Omental fat pad (tissue), 4 donors: ENCODE measurements at places on chromosomes 2 and 18.

DNA sequence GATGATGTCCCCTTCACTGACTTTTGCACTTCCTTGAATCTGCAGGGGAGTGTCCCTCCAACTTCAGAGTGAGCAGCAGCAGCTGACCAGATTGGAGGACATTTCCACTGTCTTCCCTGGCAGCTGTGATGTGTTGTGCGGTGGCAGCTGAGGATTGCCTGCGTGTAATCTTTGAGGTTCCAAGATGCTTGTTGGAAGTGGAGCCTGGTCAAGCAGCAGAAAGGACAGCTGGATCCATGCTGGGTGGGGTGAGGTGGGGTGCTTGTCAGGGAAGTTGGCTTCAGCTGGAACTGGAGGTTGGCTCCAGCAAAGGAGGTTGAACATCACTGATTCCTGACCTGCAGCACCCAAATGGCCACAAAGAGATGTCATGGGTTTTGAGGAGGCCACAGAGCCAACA lies 64.8 kb downstream of the ST3GAL5 start:
- DNase-seq: no peak

DNA sequence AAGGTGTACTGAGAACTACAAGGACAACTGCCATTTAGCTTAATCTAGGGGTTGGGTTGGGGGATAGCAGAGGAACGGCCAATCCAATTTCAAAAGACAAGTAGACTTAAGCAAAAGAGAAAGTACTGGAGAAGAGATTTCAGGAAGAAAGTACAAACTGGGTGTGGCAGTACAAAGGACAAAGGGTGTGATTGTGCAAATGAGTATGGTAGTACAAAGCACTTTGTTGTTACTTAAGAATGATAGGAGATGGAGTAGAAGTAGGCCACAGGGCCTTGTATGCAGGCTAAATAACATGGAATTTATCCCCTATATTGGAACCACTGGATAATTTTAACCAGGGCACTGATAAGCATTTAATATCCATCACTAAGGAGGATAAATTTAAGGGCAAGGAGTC lies 4.7 kb upstream of the ORC2 start:
- DNase-seq: no peak

- DNase-seq: no peak
These were observed 123.0 kb downstream of the SPTBN1 start for GRCh38 chr2:54579061-54579681.

GRCh38 chr2:174748948-174749347 lies 15.3 kb downstream of the CHRNA1 start:
- no peak for DNase-seq

- no peak for DNase-seq
These were observed 25.9 kb upstream of the RFX8 start for GRCh38 chr2:101500860-101501259.

DNA sequence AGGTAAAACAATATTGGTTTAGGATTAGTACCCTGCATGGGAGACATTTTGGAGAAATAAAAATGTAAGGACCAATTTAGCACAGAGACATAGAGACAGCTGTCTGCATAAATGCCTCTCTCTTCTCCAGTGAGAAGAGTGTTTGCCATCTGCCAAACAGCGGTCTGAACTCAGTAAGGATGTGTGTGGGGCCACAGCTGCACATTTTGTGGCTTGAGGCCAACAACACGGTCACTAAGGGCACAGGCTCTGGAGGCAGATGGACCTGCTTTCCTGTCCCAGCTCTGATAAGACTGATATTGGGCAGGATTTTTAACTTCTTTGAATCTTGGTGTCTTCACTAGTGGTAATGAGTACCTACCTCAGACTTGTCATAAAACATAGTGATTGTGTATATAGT lies 10.2 kb downstream of the ZBTB14 start:
- DNase-seq: no peak

- DNase-seq: no peak
These were observed 430.5 kb downstream of the SLC4A3 start for GRCh38 chr2:220057916-220058315.

- no peak for DNase-seq
These were observed 841.6 kb downstream of the TRIB2 start for GRCh38 chr2:13558368-13558767.

DNA sequence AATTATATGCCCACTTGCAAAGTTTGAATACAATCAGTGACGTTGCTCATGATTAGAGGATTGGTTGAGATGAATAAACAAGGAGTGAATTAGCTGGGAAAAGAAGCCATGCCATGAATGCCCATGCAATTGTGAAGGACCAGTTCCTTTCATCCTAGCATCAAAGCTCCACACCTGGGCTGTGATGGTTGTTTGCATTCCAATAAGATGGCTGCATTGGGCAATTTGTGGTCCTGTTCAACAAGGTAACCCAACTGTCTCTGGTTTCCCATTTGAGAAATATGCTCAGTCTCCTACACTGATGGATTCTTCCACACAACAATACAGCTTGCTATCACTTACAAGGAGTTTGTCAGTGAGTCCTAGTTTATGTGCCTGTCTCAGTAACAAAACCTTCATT lies 550.2 kb downstream of the STK39 start:
- DNase-seq: no peak

- DNase-seq: no peak
These were observed 1367.7 kb upstream of the CELF4 start for GRCh38 chr18:38933322-38933721.

DNA sequence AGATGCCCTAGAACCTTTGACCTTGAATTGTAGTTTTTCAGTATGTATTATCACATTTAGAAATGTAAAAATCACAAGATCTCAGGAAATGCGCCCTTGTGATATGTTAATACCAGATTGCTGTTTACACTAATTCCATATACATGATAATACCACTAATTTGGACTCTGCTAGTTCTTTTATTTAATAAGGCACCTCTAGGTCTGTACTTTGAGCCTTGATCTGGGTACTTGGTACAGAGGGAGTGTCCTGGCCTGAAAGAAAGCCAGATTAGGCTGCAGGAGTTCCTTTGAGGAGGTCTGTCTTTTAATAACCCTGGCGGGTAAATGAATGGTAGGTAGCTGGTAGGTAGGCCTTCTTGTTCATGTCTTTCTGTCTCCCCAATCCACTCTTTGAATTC lies 26.3 kb downstream of the PLEKHA3 start:
- DNase-seq: no peak

DNA sequence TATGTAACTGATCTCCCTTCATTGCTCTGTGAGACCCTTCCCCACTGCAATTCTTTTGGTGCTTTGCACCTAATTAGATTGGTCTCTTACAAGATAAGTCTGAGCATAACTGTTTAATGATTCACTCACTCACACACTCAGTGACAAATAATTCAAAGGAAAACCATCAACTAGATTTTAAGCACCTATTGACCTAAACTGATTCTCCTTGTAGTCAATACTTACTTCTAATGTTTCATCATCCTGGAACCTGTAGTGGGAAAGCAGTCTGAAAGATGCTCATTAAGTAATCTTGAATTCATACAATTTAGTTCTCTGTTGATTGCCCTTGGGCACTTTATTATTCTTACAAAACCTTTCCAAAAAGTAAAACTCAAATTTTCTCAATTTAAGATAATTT lies 74.3 kb upstream of the COL5A2 start:
- DNase-seq: no peak

GRCh38 chr2:112686348-112687217 lies 34.2 kb upstream of the NT5DC4 start:
- DNase-seq: no peak

GRCh38 chr18:9688036-9688741 lies 19.9 kb upstream of the RAB31 start:
- no peak for DNase-seq

DNA sequence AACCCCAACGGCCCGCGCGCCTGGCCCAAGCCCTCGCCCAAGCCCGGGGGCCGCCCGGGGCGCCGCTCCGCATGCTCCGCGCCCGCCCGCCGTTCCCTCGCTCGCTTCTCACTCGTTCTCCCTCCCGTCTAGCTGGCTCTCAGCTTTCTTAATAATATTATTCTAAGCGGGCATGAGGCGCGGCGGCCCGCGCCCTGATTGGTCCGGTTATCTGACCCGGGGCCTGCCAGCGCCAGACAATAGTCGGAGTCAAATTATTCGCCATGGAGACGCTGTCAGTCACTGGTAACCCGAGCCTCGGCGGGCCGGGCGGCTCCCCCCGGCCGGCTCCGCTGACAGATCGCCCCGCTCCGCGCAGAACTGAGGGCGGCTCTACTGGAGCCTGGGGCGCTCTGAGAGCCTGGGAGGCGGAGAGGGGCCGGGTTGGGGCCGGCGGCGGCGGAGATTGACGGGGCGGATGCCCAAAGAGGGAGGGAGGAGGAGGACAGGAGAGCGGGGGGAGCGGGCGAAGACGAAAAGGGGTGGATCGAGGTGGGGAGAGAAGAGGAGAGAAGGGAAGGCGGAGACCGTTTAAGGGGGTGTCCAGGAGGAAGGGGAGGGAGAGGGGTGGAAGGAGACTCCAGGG lies at the start of gene SIX2:
Gene SIX2, minus strand, starts transcription at position 150 of the 625 bp plus-strand sequence. CDS start 342 bp downstream, outside the sequence.
- peak; percentile 58 for DNase-seq

DNA sequence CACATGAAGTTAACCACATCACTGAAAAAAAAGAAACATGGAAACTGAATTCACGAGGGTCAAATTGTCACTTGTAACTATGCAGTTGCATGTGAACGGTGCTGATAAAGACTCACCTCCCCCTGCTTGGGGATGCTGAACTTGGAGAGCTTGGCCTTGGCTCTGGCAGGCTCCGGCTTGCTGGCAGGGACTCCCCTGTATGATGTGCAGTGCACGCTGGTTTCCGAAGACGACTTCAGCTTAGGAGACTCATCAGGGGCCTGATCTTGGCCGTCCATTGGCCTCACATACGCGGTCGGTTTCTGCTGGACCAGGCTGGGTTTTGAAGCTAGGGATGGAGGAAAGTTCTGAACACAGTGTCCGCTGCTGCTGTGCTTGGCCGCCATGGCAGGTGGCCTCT lies 135.9 kb downstream of the AFF3 start:
- DNase-seq: no peak

DNA sequence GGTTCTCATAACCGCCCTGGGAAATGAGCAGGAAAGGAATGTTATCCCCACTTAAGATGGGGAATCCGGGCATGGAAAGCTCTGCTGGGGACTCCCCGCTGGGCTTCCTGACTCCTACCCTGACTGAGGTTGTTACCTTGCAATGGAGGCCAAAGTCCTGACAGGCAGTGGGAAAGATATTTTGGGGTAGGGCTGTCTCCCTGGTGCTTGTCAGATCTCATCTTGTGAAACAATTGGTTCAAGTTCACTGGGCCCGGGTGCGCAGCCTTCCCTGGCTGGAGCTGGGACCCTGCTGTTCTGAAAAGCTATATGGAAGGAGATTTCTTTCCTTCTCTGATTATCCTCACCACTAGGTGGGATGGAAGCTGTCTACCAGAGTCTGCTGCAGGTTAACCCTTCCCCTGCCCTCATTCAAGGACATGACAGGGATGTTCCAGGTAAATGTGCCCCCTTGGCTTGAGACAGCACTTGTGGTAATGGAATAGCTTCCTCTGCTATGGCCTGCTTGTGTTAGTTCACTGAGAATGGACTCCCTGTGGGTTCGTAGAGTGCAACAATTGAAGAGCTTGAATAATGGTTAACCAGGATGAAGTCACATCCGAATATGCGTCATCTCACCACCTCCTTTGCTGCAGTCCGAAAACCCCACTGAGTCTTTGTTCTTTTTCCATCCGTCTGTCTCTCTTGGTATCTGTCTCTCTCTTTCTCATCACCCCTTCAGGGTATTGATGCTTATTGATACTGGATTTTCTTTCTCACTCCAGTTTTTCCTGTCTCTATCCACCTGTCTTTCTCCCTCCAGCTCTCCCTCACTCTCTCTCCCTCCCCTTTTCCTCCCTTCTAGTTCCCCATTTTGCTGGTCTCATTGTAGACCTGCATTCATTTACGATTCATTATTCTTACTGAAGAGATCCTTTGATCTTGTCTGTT lies 67.8 kb upstream of the EPAS1 start:
- DNase-seq: no peak

GRCh38 chr2:119293900-119294299 lies 70.3 kb downstream of the STEAP3 start:
- DNase-seq: no peak

GRCh38 chr18:3875961-3876360 lies 426.0 kb downstream of the TGIF1 start:
- no peak for DNase-seq

DNA sequence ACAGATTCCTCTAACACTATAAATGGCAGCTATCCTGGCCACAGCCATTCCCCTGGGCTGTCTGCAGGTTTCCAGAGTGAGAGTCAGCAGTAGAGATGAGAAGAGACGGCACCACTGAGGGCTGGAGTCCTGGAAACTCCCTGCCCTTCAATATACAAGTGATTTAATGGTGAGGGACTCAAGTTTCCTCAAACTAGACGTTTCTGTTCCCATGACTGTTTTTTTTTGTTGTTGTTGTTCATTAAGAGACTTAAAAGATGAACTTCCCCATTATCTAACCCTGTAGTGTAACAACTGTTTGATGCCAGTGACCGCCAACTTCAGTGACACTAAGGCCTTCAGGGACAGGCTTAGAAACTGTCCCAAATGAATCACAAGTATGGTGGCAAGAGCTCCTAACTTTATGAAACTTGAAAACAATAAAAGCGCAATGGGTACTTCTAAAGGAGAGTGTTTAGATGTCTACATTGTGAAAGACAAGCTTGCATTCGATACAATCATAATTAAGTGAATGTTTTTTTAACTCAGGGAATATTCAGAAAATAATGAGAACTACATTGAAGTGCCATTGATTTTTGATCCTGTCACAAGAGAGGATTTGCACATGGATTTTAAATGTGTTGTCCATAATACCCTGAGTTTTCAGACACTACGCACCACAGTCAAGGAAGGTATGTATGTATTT lies 34.0 kb downstream of the IL1R2 start:
- no peak for DNase-seq

- DNase-seq: no peak
These were observed 1.7 kb downstream of the OBSL1 start for GRCh38 chr2:219569635-219570034.

DNA sequence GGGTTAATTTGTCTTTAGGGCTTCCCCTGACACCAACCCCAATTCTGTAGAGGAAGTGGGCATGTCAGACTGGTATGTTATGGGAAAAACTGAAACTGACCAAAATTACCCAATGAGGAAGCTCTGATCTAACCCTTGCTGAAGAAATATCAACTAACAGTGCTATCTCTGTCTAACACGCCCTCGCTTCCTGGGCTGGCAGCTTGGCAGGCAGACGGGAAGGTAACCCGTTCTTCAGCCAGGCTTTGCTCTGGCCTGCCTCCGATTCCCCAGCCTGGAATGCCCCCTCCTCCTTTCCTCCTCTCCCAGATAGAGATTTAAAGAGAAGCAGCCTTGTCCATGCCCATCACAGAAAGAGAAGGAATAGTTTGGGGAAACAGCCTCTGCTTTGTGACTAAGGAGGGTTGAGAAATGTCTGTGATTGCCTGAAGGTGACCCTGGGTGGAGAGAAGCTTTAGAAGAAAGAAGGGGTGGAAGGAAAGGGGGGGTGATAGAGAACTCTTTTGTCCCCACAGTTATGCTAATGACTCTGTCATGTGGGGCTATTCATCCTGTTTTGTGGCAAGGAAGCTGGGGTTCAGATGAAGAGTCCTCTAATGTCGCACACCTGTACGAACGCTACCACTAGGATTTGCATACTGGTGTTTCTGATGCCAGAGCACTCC lies 15.4 kb downstream of the HK2 start:
- no peak for DNase-seq

GRCh38 chr2:20421988-20422370 lies 24.9 kb upstream of the RHOB start:
- no peak for DNase-seq

- no peak for DNase-seq
These were observed 166.7 kb downstream of the MCFD2 start for GRCh38 chr2:46748735-46749531.

GRCh38 chr2:25000036-25000435 lies 28.3 kb upstream of the DNAJC27 start:
- DNase-seq: no peak

GRCh38 chr2:119069781-119070180 lies 88.8 kb downstream of the C1QL2 start:
- DNase-seq: no peak

- no peak for DNase-seq
These were observed 47.5 kb upstream of the SP3 start for GRCh38 chr2:174012347-174013314.
